ENCODE measurements at places on chromosomes 7 and 10. TPM values are rescaled to one million over a fixed set of nuclear protein-coding genes. Genes with fewer than 3 reads are reported as not detected.

- DNase-seq, result no peak
Observed at GRCh38 chr10:452512-453426, 236.7 kb downstream of the DIP2C start.

GRCh38 chr7:6576024-6576866 lies 1.0 kb upstream of the ZDHHC4 start:
- DNase-seq, result no peak

- DNase-seq, result no peak
Observed at GRCh38 chr7:133771788-133772419, 355.2 kb upstream of the LRGUK start.

DNA sequence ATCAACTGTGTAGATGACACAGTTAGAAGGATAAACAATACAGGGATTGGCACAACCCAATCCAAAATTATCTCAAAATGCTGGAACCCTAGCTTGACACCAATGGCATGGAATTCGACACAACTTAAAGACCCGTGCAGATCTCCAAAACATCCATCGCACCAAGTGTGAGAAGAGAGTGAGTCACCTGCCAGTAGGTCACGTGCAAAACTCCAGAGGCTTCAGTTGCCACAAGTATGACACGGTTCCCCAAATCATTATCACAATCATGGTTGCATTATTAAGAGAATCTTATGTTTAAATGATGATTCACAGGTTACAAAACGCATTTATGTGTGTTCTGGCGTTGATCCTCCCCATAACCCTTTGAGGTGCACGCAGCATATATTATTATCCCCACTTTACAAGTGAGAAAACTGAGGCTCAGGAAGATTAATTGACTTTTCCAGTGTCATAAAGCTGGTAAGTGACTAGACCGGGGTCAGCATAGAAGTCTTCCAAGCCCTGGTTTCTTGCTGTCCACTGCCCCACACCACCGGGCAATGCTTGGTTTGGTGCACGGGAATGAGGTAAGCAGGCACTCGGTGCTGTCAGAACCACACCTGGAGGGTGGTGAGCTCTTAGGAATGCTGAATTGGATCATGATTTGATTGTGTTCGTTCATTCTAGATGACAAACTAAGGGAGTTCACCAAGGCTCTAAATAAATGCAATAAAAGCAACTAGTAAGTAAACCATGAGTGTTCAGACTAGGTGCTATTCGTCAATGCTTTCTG lies 23.6 kb upstream of the STK17A start:
- DNase-seq, result no peak

- DNase-seq, result no peak
Observed at GRCh38 chr7:24346129-24346528, 62.1 kb downstream of the NPY start.

Gene CLDN4
- 555 TPM for total RNA-seq

Gene AKR1C2
- 53.8 TPM for total RNA-seq

Gene OR9A2
- total RNA-seq, result not detected

Gene PRSS1
- not detected for total RNA-seq

Gene ARHGEF35
- 4.6 TPM for total RNA-seq

Gene ZNF716
- not detected for total RNA-seq

Gene SLC29A4
- 1.1 TPM for total RNA-seq

All from transverse colon (tissue), 4 donors.